ENCODE measurements at places on chromosomes 11 and 22. TPM values are rescaled to one million over a fixed set of nuclear protein-coding genes. Genes with fewer than 3 reads are reported as not detected.

Gene SAC3D1
- 4.0 TPM for total RNA-seq

Gene NLRP14
- total RNA-seq = not detected

Gene PRAME
- not detected for total RNA-seq

Gene MS4A12
- not detected for total RNA-seq

Gene MRGPRX3
- total RNA-seq = not detected

Gene ALDH3B2
- total RNA-seq = not detected

Gene TRPM5
- not detected for total RNA-seq

Gene CABP4
- 1.1 TPM for total RNA-seq

Gene ACRV1
- total RNA-seq = not detected

Gene HBB
- 687 TPM for total RNA-seq

Gene ADM2
- not detected for total RNA-seq

All from subcutaneous adipose tissue (tissue), 4 donors.